Stimulated activated CD4-positive, alpha-beta T cell treated with anti-CD3 and anti-CD28 coated beads, TNF-alpha, amount 100 ng/mL, for 4 hours (primary cell): ENCODE measurements at places on chromosomes 11 and 22.

- no peak for DNase-seq
These were observed 6.7 kb upstream of the AHNAK start for GRCh38 chr11:62553080-62553838.

GRCh38 chr11:86119077-86119476 lies 50.2 kb upstream of the PICALM start:
- DNase-seq, result no peak

DNA sequence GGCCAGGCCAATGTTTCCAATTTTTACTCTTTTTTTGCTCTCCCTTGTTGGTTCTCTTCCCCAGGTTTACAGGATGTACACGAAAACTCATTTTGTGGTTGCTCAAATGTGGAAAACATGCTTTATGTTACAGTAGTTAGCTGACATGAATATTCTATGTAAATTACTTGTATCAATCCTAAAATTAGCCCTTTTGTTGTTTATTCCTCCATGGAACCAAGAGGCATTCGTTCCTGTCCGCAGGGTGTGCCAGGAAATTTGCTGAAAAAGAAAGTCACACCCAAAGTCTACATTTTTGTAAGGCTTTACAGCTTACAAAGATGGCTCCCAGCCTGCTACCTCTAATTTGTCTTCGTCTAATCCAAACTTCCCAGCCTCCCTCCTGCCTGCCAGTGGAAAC lies 652.3 kb downstream of the ETS1 start:
- DNase-seq, result no peak

DNA sequence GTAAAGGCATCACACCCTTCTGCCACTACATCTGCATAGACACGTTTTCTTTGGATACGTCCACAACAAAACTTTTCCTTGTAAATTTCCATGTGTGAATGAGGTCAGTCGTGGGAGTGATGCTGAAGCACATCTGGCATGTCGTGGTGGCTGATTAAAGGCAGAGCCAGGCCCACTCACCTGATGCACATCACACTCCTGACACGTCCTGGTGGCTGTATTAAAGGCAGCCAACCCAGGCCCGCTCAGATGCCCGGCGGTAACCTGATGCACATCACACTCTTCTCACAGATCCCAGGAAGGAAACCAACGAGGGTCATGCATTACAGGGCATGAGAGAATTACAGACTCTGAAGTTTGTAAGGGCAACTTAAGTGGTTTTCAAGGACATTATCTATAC lies 321.6 kb upstream of the B3GAT1 start:
- DNase-seq, result no peak

- DNase-seq, result no peak
These were observed 77.5 kb upstream of the NARS2 start for GRCh38 chr11:78651923-78652842.

GRCh38 chr11:65152122-65152521 lies 17.8 kb upstream of the SYVN1 start:
- no peak for DNase-seq

DNA sequence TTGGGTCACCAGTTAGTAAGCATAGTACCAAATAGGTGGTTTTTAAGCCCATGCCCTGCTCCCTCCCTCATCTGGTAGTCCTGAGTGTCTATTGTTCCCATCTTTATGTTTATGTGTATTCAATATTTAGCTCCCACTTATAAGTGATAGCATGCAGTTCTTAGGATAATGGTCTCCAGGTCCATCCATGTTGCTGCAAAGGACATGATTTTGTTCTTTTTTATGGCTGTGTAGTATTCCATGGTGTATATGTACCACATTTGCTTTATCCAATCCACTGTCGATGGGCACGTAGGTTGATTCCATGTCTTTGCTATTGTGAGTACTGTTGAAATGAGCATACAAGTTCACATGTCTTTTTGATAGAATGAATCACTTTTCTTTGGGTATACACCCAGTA lies 18.2 kb upstream of the SYTL2 start:
- no peak for DNase-seq

- DNase-seq, result no peak
These were observed 468 bp downstream of the ZDHHC8 start for GRCh38 chr22:20131859-20132685.

- DNase-seq, result no peak
These were observed 77.3 kb upstream of the ARFGAP3 start for GRCh38 chr22:42934338-42934737.

GRCh38 chr22:37267661-37268413 lies 14.5 kb upstream of the CYTH4 start:
- no peak for DNase-seq

DNA sequence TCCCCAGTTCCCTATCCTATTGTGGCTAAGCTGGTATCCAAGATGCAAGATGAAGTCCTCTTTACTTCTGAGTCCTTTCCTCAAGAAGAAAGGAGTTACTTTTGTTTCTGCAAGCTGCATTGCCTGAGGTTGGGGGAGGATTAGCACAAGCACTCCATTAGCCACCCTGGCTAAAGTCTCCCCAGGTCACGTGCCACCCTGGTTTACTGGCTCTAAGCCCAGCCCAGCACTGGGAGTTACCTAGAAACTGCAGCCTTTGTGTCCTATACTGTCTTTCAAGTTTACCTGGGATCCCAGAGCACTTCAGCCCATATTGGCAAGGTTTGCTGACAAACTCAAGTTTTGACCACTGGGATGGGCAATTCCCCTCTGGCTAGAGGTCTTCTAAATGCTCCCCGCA lies 78.4 kb upstream of the DBX1 start:
- DNase-seq, result no peak

DNA sequence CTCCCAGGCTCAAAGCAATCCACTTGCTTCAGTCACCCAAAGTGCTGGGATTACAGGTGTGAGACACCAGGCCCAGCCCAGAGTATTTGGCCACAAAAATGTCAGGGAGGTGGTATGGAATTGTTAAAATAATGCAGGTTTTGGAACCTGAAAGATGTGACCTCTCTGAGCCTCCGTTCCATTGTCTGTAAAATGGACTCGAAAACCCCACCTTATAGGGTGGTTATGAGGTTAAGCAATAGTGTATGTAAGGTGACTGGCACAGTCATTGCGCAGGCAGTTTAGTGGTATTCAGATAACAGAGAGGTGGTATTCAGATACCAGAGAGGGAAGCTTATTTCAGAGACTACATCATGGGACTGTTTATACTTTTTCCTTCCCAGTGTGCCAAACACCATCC lies 52.5 kb upstream of the PRSS23 start:
- DNase-seq, result no peak

DNA sequence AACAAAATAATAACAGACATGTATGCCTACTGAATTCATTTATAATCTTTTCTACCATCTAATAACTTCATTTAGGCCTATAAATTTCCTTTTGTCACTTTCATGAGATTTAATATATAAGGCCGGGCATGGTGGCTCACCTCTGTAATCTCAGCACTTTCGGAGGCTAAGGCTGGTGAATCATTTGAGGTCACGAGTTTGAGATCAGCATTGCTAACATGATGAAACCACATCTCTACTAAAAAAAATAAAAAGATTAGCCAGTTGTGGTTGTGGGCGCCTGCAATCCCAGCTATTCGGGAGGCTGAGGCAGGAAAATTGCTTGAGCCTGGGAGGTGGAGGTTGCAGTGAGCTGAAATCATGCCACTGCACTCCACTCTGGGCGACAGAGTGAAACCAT lies 14.2 kb upstream of the NTM start:
- no peak for DNase-seq

DNA sequence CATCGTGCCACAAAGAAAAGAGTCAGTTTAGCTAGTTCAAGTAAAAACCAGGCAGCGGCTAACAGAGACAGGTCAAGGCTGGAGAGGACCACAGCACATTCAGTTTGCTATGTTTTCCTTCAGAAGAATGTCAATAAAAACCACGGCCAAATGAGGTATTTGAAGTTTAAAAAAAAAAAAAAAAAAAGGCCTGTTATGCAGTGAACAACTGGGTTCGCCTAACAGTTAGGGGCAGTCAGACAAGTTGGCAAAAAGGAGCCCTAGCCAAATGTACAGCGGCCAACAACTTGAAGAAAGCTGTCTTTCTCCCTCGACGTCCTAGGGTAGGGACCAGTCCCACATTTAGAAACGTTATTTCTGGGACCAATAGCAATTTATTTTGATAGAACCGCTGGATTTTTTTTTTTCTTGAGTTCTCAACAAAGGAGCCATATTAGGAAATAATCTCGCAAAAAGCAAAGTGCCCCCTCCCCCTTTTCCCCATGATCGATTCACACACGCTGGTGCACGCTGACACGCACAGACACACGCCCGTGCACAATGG lies 237.8 kb downstream of the TTC28 start:
- DNase-seq, result no peak

- DNase-seq, result no peak
These were observed 69.9 kb upstream of the SHANK2 start for GRCh38 chr11:71322192-71322735.

- no peak for DNase-seq
These were observed 24.1 kb upstream of the CELSR1 start for GRCh38 chr22:46561435-46561905.

DNA sequence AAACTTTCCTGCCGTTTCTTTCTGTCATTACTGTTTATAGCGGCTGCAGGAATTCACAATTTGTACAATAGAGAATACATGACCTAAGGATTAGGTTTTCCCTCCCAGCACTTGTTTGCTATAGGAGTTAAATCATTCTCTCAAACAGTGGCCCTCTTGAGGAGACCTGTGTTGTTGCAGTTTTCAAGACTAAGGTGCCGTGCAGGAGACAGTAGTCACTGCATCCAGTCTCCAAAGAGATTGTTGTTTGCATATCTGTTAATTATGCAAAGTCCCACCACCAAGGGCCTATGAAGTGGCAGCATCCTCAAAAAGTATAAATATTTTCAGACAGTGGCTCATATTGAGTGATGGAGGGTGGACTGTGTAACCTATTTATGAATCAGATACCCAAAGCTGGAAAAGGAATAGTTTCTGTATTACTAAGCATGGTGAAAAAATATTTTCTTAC lies 2.3 kb downstream of the PRSS23 start:
- no peak for DNase-seq

GRCh38 chr11:134340354-134340964 lies 8.7 kb downstream of the GLB1L2 start:
- no peak for DNase-seq

- DNase-seq, result no peak
These were observed 35.0 kb upstream of the CRTAM start for GRCh38 chr11:122803306-122803705.

DNA sequence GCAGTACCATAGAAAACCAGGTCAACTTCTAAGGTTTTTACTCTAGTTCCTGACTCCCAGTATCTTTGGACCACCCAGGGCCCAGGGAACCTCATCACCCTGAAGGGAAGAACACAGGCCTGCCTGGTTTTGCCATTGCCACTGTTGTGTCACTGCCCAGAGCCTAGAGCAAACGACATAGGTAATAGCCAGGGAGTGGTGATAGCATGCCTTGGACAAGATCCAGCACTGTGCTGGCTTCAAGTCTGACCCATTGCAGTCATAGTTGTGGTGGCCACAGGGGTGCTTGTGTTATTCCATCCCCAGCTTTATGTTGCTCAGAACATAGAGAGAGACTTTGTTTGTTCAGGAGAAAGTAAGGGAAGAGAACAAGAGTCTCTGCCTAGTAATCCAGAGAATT lies 2310.2 kb downstream of the LRRC4C start:
- DNase-seq, result no peak

GRCh38 chr11:10158461-10158860 lies 135.6 kb downstream of the SBF2 start:
- DNase-seq, result no peak

GRCh38 chr11:45927684-45928413 lies 5.4 kb downstream of the LARGE2 start:
- no peak for DNase-seq

- DNase-seq, result no peak
These were observed 632.3 kb upstream of the CCDC90B start for GRCh38 chr11:83918476-83918875.

GRCh38 chr11:130223291-130223971 lies 63.8 kb downstream of the ST14 start:
- no peak for DNase-seq

DNA sequence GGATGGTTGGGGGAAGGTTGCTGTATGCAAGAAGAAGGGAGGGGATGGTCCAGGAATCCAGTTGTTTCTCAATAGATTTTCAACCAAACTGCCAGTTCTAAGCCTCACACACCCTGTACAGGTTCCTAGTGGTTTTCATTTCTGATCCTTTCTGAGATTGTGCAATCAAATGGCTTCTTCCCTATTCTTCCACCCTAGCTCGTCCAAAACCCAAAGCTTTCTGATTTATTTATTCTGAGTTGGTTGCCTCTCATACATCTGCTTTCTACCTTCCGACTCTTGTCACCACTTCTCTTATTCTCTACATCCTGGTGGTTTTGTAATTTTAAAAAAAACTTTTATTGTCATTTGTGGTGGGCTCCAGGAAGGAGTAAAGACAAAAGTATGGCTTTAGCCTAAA lies 12.6 kb downstream of the OR5A2 start:
- DNase-seq, result no peak

- no peak for DNase-seq
These were observed 105.8 kb upstream of the BID start for GRCh38 chr22:17880020-17880419.

GRCh38 chr11:110473706-110474105 lies 44.0 kb downstream of the FDX1 start:
- no peak for DNase-seq

DNA sequence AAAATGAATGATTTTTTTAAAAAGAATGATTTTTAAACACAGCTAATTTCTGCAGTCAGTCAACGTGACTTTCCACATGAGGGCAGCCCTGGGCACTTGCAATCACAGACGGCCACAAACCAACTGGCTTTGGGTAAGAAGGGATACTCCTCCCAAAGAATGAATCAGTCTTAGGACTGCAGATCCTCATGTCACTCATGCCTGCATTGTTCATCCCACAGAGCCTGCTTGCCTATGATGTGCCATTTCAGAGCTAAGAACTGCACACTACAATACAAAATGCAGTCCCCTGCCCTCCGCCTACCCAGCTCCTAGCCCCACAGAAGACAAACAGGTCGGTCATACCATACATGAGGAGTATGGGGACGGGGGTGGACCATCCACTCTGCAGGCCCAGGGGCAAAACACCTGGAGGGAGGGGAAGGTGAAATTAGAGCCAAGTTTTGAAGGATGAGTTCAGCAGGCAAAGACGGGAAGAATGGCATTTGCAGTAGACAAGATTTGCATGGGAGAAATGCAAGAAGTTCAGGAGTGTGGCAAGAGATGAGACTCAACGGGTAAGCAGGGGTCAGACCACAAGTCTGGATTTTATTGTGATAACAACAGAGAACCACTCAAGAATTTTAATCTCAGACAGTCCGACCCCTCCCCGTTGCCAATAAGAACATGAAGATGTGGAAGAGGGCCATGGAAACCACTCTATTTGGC lies 24.7 kb downstream of the PACSIN2 start:
- no peak for DNase-seq
